GM12878 (cell line): ENCODE measurements at places on chromosomes 6 and 20. TPM values are rescaled to one million over a fixed set of nuclear protein-coding genes. Genes with fewer than 3 reads are reported as not detected.
A peak's percentile ranks its signal among the peaks of the same experiment; 100 is the strongest.

- no peak for DNase-seq
Measured at GRCh38 chr20:145877-146276, 3.5 kb downstream of the DEFB126 start.

- no peak for DNase-seq
Measured at GRCh38 chr6:38783443-38784228, 68.5 kb downstream of the DNAH8 start.

DNA sequence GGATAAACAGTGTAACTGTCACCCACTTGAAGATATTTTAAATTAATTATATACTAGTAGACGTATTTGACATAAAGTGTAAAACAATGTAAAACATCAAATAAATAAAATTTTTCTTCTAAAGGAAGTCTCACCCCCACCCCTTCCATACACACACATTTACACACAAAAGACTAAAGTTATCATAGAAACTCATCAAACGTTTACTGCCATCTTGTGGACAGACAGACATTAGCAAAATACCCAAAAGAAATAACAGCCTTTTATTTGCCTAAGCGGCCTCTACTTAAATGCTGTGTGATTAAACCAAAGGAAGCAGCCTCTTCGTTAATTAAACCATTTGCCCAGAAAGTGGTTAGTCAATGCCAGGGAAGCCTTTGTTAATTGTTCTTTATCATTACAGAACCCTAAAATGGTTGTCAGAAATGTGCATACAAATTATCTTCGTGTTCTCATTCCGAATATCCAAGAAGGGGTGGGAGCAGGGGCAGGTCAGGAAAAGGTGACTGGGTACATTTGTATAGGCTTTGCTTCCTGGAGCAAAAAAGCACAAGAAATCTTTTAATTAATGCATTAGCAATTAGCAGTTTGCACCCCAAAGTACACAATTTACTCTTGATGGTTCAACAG, 176.2 kb upstream of the SASH1 start:
- DNase-seq, result no peak

DNA sequence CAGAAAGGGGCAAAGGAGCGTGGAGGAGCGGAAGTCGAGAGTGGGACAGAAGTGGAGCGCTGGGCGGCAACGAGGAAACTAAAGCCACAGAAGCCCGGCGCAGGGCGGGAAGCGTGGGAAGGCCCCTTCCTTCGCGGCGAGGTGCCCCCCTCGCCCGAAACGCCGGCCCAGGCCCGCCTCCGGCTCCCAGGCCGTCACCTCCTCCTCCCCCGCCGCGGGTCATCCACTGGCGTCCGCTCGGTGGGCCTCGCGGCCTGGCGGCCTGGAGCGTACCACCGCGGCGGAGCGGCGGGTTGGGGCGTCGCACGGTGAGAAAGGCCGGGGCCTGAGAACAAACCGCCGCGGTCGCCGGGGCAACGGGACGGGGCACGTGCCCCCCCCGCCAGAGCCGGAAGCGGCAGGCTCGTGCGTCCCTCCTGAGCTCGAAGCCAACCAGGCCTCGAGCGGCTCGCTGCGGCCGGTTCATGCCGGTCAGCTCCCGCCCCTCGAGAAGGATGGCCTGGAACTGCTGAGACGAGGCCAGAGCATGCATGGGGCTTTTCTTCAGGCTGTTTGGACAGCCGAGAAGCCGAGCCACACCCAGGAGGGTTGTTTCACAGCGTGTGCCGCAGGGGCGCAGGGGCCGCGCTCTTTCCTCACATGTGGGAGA, at the start of gene TCP11:
TSS of gene TCP11 (minus strand) at position 333 of the 649 bp plus-strand sequence. CDS start 469 bp downstream, outside the sequence.
- DNase-seq, result no peak

DNA sequence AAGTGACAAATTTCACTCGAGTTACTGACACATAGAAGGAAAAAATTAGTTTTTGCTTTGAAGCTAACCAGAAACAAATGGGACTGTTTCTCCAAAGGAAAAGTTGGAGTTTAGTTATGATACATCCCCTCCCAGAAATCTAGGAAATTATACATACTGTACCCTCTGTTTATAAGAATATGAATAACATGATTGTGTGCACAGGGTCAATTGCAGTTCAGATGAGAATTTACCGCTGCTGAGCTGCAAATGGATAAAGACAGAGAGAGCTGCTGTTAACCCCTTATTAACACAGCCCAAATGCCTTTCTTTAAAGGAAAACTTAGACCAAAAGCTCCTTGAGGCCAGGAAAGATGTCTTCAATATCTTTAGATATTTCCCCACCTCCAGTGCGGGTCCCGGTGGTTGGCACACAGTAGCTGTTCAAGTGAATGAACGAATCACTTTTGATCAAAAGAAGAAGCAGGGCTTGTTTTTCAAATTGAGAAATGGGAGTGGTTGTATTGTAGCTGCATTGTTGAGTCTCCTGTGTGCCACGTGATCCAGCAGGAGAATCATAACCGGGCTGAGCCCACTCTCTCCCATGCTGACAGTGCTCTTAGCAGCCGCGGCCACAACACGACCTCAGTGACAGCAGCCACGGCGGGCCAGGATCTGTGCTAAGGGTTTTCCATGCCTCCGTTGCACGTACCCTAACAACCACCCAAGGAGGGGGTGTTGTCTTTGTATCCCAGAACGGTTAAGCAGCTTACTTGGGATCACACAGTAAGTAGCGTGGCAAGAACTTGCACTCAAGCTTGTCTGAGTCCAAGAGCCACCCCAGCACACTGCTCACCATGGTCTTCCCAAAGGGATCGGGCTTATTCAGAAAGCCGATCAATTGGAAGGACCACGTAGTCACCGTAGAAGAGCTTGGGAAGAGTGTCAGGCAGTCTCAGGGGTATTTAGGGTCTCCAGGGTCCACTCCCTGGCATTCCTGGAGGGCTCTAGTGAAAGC, 53.5 kb upstream of the BMP6 start:
- no peak for DNase-seq

DNA sequence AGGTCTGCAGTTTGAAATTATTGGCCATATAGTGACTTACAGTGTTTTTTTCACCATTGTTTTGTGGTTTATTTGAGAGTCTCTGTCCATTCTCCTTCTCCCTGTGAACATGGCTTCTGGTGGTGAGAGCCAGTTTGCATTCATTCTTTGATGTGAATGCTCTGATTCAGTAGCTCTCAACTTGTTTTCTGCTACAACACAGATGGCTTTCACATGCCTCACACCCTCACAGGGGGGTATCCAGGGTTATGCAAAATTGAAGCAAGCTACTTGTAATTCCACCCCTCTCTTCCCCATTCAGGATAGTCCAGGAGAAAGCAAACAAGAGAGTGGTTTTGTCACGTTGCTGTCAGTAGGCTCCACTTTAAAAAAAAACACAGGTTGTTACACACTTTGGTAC, 55.6 kb downstream of the SLX4IP start:
- no peak for DNase-seq

GRCh38 chr6:84137989-84138575, 89.4 kb downstream of the CEP162 start:
- DNase-seq, result no peak

- no peak for DNase-seq
Measured at GRCh38 chr20:14544688-14545087, 207.3 kb upstream of the FLRT3 start.

- no peak for DNase-seq
Measured at GRCh38 chr6:139373928-139374356, 506 bp downstream of the CITED2 start.

- peak; percentile 8 for DNase-seq
Measured at GRCh38 chr6:108835218-108835850, 12.9 kb upstream of the ARMC2 start.

GRCh38 chr6:9745476-9745875, 669.4 kb downstream of the TFAP2A start:
- DNase-seq, result no peak

- DNase-seq, result no peak
Measured at GRCh38 chr6:96836631-96837080, 621 bp downstream of the GPR63 start.

GRCh38 chr20:25023356-25023755, 30.8 kb upstream of the APMAP start:
- no peak for DNase-seq

- no peak for DNase-seq
Measured at GRCh38 chr6:83709748-83710050, 798 bp upstream of the SNAP91 start.

DNA sequence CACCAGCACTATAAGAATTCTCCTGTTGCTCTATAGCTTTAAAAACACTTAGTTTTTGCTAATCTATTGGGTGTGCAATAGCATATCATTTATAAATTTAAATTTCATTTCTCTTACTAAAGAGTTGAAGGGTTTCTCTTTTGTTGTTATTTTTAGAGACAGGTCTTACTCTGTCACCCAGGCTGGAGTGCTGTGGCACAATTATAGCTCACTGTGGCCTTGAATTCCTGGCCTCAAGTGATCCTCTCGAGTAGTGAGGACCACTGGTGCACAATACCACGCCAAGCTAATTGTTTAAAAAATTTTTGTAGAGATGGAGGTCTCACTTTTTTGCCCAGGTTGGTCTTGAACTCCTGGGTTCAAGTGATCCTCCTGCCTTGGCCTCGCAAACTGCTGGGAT, 6.2 kb upstream of the WRNIP1 start:
- DNase-seq, result no peak

DNA sequence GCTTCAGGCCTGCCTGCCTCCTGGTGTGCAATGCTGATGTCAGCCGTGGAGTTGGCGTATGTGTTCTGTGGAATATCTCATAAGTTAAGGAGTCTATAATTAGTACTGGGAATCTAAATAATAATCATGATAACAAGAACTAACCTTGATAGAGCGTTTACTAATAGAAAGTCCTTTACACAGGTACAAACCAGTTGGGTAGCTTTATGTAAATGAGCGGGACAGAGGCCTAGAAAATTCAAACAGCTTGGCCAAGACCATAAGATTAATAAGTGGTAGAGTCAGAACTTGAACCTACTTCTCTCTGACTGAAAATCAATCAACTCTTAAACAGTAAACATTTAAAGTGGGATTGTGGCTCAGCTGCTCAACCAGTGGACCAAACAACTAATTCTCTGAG, 570.9 kb upstream of the AGPAT4 start:
- DNase-seq, result no peak

DNA sequence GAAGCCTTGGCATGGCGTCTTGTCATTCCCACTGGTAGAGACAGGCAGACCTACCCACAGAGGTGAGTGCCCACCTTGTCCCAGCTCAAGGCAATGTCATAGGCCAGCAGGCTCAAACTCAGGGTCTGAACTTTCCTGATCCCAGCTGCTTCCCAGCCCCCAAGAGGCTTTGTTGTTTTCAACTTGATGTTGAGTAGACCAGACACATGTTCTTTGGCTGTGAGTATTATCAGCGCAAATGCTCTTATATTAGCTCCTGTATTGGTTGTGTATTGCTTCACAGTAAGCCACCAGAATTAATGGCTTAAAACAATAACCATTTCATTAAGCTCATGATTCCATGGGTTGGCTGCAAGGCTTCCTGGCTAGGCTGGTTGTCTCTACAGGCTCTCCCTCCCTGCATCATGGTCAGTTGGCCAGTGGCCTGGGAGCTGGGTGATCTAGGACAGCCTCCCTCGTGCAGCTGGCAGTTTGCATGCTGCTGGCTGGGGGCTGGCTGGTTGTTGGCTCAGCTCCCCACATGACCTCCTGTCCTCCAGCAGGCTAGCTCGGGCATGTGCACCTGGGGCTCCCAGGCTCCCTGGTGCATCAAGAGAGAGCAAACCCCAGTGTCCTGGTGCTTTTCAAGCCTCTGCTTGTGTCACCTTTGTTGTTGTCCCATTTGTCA, 21.6 kb downstream of the TOX2 start:
- DNase-seq, result no peak

DNA sequence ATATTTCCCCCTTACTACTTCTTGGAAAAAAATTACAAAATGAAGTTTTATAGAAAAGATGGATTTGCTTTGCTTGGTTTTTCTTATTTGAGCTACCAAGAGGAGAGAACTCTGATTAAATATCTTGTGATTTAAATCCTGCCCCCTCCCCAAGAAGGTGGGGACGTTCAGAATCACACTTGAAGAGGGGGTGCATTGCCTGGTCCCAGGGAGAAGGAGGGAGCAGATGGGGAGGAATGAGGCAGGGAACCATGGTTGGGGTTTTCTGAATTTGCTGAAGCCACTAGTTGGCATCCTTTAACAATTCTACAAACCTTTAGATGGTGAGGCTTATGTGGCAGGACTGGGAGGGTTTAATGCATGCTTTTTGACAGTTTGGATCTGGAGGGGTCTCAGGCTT, 5.5 kb downstream of the PCK1 start:
- DNase-seq, result no peak

- DNase-seq, result no peak
Measured at GRCh38 chr20:17807651-17808050, 107.9 kb downstream of the BANF2 start.

GRCh38 chr6:125273965-125274364, 27.8 kb downstream of the HDDC2 start:
- DNase-seq, result no peak

DNA sequence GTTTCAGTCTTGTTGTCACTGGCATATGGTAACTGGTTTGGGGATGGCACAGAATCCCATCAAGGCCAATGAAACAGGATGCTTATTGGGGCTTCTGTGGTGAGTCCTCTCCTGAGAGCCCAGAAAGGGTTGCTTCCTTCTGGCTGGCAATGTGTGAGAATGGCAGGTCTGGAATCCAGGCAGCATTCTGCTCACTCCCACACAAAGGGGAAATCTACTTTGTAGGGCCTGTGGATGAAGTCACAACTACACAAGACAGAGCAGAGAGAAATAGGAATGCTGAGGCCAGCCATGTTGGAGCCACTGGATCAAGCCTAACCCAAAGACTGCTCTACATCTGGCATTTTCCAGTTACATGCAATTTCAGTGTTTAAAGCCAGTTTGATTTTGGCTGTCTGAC, 15.7 kb downstream of the PLAGL2 start:
- DNase-seq, result no peak

DNA sequence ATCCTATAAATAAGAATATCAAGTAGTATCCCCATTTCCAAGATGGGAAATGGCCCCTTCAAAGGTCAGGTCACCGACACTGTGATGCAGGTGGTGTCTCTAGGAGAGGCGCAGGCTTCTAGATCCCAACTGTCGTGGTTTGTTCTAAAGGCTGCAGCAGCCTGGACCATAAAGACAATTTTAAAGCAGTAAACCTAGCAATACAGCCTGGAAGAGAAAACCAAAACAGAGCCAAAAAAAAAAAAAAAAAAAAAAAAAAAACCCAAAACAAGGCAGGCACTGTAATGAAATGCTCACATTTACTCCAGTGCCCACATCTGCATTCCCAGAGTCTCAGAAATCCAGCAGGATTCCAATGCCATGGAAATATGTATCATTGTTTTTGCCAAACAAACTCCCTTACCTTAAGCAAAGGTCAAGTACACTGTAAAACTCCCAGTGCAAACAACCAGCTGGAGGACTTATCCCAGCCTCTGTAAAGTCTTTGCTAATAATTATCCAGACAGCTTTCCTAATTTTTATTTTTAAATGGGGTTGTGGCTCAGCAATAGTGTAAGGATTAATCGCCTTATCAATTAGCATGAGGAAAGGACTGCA, 98.2 kb downstream of the PSMG4 start:
- DNase-seq, result no peak

- no peak for DNase-seq
Measured at GRCh38 chr20:41052742-41053419, 24.3 kb downstream of the TOP1 start.

TMEM74B gene
- not detected in 2 replicates for total RNA-seq

ARFGEF3 gene
- 0.03 and 0.08 TPM in 2 replicates for total RNA-seq

FAM209B gene
- 0.44 TPM in 1 of 2 replicates, not detected in the other for total RNA-seq

RIMS4 gene
- 0.05 TPM in 1 of 2 replicates, not detected in the other for total RNA-seq

C20orf141 gene
- not detected in 2 replicates for total RNA-seq

NQO2 gene
- total RNA-seq, result 1.3 and 2.2 TPM in 2 replicates
